ENCODE measurements at places on chromosomes 5 and 9.

- no peak for DNase-seq
Observed at GRCh38 chr5:32475334-32476097, 31.0 kb upstream of the ZFR start.

DNA sequence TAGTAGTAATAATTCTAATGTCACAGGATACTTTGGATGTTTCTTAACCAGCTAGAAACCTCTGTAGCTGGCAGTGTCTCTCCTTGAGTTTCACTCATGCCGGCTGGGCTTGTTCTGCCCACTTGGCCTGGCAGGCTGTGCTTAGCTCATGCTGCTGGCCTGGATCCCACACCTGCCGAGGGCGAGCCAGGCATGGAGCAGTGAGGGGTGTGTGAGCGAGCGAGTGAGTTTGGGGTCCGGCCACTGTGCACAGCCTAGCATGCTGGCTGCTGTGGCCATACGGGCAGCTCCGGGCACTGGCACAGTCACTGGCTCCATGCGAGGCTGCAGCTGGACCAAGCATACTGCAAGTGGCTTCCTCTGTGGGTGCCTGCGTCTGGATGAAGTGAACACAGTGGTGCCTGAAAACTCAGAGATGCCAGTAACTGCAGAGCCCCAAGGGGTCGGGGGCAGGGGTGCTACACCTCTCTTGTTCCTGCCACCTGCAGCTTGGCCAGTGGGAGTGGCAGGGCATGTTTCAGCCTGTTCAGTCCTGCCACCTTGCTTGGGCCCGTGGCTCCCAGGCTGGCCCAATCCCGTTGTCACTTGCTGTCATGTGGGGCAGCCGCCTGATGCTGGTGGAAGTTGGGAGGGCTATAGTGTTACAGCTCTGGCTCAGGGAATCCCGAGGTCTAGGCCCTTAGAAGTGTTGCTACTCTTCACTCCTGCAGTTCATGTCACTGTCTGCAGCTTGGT lies 9.9 kb downstream of the FSD1L start:
- DNase-seq = no peak

- DNase-seq = peak; percentile 44
Observed at GRCh38 chr5:94021246-94021645, 279.8 kb upstream of the POU5F2 start.

GRCh38 chr5:142461028-142461590 lies 136.3 kb upstream of the SPRY4 start:
- DNase-seq = no peak

- no peak for DNase-seq
Observed at GRCh38 chr5:168153263-168153875, 138.1 kb upstream of the WWC1 start.

Data from retinal pigment epithelial cell (primary cell).